ENCODE measurements at places on chromosomes 16 and 17.

DNA sequence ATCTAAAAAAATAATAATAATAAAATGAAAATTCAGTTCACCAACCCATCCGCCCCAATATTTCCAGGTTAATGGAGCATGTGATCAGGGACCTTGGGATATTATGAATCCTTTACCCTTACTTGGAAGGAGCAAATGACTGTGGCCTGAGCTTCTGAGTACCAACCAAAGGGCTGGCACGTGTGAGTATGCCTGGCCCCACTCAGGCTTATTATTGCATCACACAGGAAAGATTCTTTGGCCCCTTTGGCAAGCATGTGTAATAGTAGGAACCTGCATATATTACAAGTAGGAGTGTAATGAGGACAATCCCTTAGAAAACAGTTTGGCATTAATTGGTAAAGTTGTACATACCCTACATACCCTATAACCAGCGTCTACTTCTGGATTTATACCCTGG is 7.2 kb upstream of the C17orf78 start:
- DNase-seq = no peak

- DNase-seq = peak; percentile 65
Observed at GRCh38 chr16:2178321-2179106, 17.9 kb downstream of the CASKIN1 start.

- DNase-seq = no peak
Observed at GRCh38 chr17:33819539-33819938, 435.5 kb upstream of the CCL2 start.

- no peak for DNase-seq
Observed at GRCh38 chr17:33637534-33637933, 344.4 kb upstream of the ASIC2 start.

- DNase-seq = peak; percentile 30
Observed at GRCh38 chr16:19583665-19584300, 28.3 kb downstream of the VPS35L start.

GRCh38 chr17:44581868-44582267 is 24.6 kb downstream of the FZD2 start:
- no peak for DNase-seq

DNA sequence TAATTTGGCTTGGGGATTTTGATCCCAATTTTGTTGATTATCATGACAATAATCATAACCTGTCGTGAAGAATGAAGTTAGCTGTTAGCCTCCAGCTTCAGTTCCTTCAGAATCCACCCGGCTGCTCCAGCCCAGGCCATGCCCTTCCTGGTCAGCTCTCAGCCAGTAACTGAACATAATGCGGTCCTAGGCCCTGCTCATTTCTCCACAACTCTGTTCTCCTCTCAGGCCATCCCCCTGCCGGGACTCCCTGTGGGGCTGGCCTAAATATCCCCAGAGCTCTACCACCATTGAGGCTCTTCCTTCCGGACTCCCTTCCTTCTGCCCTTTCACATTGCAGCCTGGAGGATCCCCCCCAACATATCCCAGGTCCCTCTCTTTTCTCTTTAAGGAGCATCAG is 833.4 kb upstream of the GOT2 start:
- DNase-seq = no peak

DNA sequence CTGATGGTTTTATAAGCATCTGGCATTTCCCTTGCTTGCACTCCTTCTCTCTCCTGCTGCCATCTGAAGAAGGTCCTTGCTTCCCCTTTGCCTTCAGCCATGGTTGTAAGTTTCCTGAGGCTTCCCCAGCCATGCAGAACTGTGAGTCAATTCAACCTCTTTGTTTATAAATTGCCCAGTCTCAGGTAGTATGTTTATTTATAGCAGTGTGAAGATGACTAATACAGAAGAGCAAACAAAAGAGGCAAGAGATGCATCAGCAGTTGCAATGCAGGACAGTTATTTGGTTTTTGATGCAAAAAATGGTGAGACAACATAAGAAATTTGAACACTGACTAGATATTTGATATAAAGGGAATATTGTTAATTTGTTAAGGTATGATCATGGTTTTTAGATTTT is 16.8 kb downstream of the TMEM100 start:
- DNase-seq = no peak

DNA sequence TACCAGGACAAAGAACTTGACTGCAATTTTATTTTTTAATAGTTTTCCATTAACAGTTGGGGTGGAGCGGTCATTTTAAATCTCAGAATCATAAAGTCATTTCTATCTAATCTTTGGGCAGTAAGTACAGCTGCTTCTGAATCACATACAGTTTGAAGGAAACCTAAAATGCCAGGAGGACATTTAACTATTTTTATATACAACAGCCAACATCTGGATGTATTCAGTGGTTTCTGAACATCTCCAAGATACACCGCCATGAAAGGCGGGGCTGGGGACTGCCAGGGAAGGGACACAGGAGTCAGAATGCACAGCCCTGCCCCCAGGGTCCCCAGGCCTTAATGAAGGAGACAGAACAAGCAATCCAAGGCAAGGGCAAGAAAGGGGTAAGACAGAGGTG is 392.3 kb downstream of the SLC39A11 start:
- no peak for DNase-seq

DNA sequence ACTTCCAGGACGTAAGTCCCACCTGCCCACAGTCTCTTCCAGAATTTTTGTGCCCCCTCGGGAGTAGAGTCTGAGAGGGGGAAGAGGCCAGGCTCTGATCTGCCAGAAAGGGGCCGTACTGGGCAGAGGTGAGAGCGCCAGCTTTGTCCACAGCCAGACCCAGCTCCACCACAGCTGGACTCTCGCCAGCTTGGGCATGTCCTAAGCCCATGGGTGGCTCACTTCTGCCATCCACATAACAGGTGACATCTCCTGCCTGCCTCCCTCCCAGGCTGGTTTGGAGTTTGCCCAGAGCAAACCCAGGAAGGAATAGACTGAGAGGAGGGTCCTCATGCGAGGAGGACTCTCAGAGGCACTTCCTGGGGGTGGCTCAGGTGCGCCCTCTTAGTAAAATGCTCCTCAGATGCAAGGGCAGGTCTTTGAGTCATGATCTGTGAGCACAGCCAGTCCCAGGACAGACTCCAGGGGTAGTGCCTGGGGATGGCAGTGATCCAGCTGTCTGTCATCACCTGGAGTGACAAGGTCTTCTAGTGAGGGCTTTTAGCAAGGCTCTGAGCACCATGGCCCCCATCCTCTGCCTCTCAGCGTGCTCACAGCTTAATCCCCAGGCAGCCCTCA is 89.2 kb downstream of the AMFR start:
- DNase-seq = no peak
